ENCODE measurements at places on chromosomes 1 and 21.
A peak's percentile ranks its signal among the peaks of the same experiment; 100 is the strongest.

- DNase-seq = no peak
These were observed 208.2 kb upstream of the USP25 start for GRCh38 chr21:15521644-15522001.

DNA sequence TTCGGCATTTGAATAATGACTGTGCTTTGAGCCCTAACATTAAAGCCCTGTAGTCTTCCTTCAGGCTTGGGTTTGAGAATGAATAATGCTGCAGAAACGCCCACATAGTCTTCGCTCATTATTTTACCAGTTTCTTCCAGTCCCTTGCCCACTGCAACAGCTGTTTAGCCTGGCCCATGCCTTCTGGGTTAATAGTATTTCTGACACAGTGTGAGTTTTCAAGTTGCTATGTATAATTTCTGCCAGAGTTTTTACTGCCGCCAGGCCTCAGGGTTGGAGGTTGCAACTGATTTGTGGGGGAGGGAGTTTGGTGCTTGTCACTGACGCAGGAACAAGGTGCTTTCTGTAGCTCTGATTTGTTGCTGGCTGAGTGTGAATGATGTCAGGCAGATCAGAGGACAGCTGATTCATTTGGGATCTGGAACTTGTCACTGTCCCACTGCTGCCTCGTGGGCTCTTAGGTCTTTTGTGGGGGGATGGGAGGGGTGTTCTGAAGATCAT is 109.8 kb downstream of the MAST2 start:
- peak; percentile 61 for DNase-seq

DNA sequence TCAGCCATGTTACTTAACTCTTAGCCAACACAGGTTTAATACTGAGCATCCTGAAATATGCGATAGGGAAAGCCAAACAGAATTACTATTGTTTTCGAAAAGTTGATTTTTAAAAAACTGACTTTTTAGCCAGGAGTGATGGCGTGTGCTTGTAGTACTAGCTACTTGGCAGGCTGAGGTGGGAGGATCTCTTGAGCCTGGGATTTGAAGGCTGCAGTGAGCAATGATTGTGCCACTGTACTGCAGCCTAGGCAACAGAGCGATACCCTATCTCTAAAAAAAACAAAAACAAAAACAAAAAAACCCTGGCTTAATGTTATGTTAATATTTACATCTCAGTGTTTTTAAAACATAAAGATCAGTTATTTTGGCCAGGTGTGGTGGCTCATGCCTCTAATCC is 16.7 kb downstream of the NMNAT1 start:
- no peak for DNase-seq

- DNase-seq = no peak
These were observed 40.2 kb downstream of the FAAH start for GRCh38 chr1:46434358-46434757.

DNA sequence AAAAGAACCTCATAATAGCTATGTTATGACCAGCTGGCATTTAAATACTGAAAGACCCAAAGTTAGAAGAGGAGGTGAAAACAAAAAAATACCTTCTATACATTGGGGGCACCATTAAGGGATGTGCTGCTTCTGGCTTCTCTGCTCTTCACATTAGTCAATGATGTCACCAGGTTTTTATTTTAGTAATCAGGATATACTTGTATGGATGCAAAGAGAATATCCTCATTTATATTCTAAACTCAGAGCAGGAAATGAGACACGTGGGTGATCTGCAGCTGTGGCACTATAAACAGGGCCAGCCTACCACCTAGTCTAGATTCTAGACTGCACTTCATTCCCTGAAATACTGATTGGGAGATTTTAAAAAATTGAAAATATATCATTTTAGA is 51.2 kb downstream of the WLS start:
- no peak for DNase-seq

- DNase-seq = no peak
These were observed 22.1 kb upstream of the NPHP4 start for GRCh38 chr1:6014130-6014999.

GRCh38 chr1:233904633-233905415 is at the start of gene SLC35F3:
Gene SLC35F3 (plus strand): TSS chr1:233904676.
- DNase-seq = peak; percentile 34

DNA sequence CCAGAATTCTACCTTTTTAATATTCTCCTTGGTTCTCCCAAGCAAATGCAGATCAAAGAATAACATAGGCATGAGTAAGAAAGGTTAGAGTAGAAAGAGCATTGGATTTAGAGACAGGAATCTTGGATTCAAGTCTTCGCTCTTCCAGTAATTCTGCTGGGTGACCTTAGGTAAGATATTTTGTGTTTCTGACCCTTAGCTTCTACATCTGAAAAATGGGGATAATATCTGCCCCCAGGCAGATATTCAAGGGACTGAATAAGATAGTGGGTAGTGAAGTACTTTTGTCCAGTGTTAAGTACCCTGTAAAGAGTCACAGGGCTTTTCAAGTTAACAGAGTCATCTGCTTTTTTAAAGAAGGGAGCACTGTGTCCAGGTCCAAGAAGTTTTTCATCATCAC is 70.8 kb downstream of the KDM1A start:
- no peak for DNase-seq

DNA sequence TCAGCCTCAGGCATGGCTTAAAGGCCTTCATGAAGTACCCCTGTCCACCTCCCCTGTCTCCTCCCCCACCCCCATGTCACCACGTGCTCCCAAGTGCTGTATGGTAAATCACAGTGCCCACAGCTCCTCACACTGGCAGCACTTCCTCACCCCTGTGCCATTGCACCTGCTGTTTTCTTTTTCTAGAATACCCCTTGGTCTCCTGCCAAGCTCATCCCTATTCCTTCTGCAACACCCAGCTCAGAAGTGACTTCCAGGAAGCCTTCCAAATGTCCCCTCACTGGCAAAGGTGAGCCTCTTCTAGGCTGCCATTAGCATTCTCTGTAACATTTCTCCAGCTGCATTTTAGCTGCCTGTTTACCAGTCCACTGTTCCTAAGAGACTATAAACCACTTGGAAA is 9.4 kb downstream of the AKNAD1 start:
- no peak for DNase-seq

GRCh38 chr1:229941160-229941559 is 125.9 kb upstream of the GALNT2 start:
- DNase-seq = no peak

DNA sequence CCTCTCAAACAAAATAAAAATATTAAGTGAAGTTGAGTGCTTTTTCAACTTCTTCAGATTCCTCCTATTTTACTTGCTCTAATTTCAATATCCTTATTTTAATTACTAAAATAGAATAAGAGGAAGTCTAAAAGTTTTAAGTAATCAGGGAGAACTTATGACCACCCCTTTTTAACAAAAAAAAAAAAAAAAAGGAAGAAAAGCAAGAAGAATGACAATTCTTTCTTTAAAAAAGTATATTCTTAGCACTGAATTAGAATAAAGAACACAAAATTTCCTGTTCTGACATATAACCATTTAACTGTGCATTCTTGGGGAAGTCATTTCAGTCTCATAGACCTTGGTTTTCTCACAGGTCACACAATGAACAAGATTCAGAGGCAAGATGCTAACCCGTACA is 46.8 kb downstream of the SAMSN1 start:
- DNase-seq = no peak

DNA sequence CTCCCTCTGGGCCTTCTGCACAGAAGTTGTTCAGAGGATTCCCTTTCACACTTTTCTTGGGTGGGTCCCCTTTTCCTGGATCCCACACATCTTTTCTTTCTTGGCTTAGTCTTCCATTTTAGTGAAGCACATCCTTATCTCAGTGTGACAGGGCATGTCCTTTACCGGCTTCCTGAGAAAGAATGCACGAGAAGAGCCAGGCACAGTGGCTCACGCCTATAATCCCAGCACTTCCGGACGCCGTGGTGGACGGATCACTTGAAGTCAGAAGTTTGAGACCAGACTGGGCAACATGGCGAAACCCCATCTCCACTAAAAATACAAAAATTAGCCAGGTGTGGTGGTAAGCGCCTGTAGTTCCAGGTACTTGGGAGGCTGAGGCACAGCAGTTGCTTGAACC is 22.1 kb upstream of the PSMB2 start:
- no peak for DNase-seq

GRCh38 chr1:67818725-67819301 is 14.5 kb downstream of the GNG12 start:
- no peak for DNase-seq

DNA sequence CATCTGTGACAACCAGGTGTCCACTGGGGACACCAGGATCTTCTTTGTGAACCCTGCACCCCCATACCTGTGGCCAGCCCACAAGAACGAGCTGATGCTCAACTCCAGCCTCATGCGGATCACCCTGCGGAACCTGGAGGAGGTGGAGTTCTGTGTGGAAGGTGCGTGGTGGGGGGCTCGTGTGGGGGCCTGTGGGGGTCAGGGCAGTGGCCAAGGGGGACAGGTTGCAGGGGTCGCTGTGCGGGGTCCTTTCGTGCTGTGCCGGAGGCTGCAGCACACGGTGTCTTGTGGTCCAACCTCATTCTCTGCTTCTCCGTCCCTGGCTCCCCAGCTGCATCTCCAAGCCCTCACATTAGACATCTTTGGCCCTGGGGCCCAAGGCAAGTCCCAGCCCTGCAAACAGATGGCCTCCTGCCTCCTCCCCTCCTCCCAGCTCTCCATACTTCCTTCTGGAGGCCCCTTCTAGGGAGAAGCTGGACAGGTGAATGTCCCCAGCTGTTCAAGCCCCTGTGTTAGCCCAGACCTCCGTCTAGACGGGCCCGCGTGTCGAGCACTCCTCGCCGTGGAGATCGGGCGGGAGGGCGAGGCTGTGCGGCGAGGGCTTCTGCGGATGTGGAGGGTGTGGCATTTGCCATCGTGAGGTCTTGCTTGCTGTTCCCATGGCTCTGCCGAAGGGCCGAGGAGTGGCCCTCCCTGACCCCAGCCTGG is 2.5 kb downstream of the AGRN start:
- DNase-seq = no peak

DNA sequence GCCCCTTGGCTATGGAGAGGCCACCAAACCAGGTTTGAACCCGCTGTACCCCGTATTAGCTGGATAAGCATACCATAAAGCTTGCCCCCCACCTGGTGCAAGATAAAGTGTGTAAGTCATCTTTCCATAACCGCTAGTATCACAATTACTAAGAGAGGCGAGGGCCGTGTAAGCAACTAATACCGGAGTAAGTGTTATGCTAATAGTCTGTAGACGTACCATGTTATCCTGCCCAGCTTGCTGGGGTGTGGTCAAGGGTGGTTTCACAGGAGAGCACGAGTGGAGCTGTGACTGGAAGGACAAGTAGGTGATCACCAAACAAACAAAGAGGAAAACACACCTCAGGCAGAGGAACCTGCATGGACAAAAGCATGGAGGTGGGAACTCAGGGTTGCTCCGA is 3.6 kb upstream of the TNFRSF1B start:
- no peak for DNase-seq

DNA sequence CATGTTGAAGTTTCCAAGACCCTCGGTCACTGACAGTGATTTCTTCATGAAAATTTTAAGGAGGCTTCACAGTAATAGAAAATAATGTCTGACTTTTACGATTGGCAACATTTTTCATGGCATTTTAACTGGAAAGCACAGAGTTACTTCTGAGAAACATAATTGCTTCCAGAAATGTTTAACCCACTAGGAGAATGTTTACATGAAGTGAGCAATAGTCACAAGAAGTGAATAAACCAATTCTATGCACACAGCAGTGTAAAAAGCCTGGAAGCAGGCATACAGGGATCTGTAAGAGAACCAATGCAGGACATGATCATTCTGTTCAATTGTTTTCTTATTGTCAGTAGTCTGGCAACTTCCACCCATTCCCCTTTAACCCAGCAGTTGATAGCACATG is 316.2 kb upstream of the CXADR start:
- no peak for DNase-seq

GRCh38 chr1:243474906-243475305 is 219.1 kb downstream of the SDCCAG8 start:
- DNase-seq = no peak

DNA sequence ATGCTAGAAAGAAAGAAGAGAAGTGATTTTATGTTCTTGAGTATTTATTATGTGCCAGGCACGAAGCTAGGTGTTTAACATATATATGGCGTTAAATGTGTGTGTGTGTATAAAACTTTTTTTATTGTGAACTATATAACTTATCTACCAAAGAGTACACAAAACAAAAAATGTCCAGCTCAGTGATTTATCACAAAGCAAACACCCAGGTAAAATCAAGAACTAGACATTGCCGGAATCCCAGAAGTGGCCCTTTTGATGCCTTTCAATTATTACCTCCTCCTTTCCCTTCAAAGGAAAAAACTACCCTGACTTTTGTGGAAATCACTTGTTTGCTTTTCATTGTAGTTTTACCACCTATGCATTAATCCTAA is 40.5 kb upstream of the ZNF648 start:
- DNase-seq = no peak

DNA sequence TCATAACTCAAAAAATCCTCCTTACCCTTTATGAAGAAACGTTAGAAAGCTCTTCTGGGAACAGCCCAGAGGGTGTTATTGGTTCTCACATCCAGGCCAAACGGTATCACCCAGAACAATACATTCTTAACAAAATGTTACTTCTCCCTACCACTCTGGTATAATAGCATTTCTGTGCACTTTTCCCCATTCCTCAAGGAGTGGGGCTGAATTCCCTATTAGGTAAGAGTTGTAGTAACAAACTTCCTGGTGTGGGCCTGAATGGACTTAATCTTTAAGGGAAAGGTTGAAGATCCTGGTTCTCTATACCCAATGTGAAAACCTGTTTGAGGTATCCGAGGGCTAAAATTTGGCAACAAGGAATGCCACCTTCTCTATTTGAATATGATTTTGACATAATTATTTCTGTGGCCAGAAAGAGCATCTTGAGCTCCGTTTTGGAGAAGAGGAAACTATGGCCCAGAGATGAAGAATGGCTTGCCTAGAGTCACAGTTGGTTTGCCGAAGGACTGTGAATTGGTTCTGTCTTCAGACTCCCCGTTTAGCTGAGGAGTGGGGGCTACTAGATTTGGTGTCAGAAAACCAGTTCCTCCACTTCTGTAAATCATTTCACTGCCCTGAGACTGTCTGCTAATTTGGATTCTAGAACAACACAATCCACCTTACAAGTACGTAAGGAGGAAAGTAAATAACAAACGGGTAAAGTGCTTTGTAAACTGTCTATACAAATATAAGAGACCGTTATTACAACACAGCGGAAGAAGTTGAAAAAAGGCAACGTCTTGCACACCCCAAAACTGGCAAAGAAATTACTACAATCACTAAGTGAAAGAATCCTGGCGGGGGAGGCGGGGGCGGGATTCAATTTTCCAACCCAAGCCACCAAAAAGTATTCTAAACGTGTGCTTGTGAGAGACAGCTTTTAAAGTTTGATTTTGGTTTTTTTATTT is 2.3 kb downstream of the ANP32E start:
- no peak for DNase-seq

GRCh38 chr1:235004276-235004675 is 124.4 kb downstream of the TOMM20 start:
- no peak for DNase-seq

DNA sequence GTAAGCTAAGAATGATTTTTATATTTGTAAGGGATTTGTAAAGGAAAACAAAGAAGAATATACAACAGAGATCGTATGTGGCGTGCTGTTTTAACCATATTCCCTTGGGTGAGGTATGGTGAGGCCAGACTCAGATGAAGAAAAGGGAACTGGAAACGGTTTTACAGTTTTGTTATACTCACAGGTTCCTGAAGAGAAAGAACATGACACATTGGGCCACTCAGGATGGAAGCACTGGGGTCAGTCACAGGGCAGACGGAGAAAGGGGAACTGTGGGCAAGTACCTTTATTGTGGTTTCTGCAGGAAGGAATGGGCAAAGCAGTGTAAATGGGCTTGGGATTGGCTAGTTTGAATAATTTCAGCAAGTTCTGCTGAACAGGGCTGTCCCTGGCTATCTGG is 177.4 kb downstream of the LBR start:
- no peak for DNase-seq

Measured in fibroblast of upper back skin (primary cell).